Activated T-cell treated with anti-CD3 and anti-CD28 coated beads, Interleukin-2, amount 50 U/mL, for 48 hours (primary cell): ENCODE measurements at places on chromosomes 2 and 18.

DNA sequence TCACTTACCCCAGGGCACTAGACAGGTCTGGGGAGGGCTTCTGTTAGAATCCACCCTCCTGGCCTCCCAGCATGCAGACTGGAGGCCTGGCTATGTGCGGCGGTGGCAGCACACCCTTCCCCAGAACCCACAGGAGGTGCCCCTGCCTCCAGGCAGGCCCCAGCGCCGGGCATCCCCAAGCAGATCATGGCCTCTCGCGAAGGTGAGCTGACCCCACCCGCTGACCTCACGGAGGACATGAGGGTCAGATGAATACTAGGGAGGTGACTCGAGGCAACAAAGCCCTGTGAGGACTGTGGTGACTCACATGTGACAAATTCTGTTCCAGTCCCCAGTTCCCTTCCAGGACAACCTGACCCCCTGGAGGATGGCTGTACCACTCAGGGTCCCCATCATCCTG, 1.9 kb downstream of the MAB21L4 start:
- DNase-seq, result no peak

- DNase-seq, result no peak
Observed at GRCh38 chr18:32351032-32351431, 119.7 kb downstream of the GAREM1 start.

- no peak for DNase-seq
Observed at GRCh38 chr2:182321096-182321495, 105.7 kb downstream of the PDE1A start.

DNA sequence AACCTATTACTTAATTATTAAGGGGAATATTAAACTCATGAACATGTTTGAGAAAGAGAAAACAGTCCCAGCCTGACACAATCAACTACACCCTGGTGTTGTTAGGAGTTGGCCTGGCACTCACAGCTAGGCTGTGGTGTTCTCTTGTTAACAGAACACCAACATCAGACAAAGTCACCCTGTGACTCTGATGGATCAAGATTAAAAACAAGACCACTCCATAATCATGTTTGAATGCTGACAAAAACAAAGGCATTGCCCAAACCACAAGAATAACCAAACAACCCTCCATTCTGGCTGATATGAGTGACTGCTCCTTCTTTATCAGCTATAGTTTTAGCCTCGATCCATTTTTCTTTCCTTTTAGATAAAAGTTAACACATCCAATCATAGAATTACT, 3.0 kb downstream of the BOLL start:
- DNase-seq, result no peak

- no peak for DNase-seq
Observed at GRCh38 chr2:38446906-38447561, 70.0 kb upstream of the ATL2 start.

DNA sequence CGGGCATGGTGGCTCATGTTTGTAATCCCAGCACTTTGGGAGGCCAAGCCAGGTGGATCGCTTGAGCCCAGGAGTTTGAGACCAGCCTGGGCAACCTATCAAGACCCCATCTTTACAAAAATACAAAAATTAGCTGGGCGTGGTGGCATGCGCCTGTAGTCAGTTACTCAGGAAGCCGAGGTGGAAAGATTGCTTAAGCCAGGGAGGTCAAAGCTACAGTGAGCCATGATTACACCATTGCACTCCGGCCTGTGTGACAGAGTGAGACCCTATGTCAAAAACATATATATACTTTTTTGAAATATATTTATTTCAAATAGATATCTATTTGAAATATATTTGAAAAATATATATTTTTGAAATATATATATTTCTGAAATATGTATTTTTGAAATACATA, 10.9 kb downstream of the OSBPL1A start:
- no peak for DNase-seq

- DNase-seq, result no peak
Observed at GRCh38 chr2:118878531-118879149, 31.2 kb upstream of the EN1 start.

DNA sequence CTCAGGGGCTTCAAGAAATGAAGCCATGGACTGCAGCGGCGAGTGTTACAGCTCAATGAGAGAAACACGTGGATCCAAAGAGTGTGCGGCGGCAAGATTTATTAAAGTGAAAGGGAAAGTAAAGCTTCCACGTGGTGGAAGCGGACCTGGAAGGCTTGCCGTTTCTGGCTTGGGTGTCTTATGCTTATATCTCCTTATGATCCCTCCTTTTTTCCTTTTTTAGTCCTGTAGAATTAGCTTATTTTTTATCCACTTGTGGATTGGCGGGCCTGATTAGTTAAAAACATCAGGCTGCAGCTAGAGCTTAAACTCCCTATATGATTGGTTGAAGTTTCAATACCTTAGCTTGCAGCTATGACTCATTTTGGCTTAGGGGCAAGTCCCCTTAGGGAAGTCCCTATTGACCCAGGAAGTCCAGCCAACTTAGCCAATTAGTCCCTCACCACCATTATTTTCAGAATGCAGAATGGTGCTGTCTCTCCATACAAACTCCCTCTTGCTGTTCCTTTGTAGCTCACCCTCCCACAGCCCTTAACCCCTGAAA, 11.6 kb upstream of the HNMT start:
- no peak for DNase-seq

DNA sequence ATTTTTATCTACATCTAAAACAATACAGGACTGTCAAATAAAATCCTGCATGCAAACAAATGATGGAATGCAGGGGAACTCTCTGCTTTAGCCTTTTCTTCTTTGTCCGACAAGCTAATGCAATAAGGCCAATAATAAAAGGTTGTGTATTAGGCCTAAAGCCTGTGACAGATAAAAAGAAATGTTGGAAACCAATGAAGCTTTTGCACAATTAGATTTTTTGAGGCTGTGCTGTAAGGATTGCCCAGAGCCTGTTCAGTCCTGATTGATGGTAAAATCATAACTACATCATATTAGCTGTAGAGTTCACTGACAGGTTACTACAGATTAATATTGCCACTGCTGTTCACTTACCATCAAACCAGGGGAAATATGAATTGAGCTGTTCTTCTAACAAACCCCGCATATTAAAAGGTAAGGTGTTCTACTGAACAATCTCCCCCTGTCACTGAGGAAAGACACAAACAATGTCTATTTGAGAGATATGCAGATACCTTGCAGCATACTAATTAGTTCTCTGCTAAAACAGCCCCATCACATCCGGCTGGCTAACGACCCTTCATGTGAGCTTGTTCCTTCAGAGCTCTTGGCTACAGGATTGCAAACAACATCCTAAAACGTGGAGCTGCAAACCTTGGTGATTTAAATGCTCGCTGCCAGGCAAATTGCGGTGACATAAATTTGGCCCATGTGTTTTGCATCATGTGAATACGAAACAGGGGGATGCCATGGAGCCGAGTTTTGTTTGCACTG, 305.4 kb downstream of the MTX2 start:
- DNase-seq, result no peak

GRCh38 chr2:191625016-191625415, 52.9 kb upstream of the NABP1 start:
- DNase-seq, result peak; percentile 47

- DNase-seq, result no peak
Observed at GRCh38 chr2:212596688-212597087, 58.1 kb upstream of the ERBB4 start.

GRCh38 chr2:88885679-88886416, 194.4 kb downstream of the RPIA start:
- no peak for DNase-seq

GRCh38 chr2:27689424-27689823, 25.7 kb downstream of the SLC4A1AP start:
- DNase-seq, result no peak

DNA sequence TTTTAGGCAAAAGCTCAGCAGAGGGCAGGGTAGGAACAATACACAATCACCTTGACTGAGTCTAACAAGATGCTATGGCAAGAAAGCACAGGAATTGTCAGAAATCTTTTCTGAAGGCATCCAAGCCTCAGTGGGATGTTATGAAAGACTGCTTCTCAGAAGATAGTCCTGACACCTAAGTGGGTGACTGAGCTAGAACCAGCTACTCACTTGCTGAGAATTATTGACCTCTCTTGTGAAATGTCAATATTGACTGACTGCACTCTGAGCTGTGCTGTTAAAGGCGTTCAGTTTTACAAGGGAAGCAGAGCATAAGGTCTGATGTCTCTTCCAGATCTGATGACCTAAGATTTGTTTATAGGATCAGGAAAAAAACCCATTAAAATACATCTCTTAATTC, 46.1 kb downstream of the TACR1 start:
- no peak for DNase-seq

DNA sequence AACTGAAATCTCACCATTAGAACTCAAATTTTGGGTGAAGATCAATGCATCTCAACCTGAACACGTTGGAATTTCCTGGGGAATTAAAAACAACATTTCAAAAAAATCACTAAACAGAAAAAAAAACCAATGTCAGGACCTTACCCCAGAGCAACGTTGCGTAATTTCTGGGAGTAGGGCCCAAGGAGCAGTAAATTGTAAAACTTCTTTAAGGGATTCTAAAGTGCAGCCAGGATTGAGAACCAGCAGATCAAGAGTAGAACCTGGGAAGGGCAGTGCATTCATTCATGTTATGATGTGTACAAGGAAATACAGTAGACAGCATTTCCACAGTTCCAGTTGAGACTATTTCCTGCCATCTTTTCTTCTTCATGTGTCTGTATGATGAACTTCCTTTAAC, 56.9 kb downstream of the RHBDD1 start:
- no peak for DNase-seq

DNA sequence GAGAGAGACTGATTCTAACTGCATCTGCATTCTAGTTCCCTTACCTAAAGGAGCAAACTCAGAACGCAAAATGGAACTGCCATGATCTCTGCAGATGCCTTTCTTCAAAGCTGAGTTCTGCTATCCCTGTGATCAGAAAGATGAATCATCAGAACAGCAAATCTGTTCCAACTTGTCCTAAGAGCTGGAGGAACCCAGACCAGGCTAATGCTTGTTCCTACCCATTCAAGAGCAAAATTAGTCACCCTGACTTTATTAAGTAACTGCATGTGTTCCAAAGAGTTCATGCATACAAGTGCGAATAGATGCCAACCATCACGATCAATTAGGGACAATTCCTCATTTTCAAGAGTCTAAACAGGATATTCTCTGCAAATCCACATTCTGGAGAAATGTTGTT, 46.5 kb downstream of the MBP start:
- no peak for DNase-seq

DNA sequence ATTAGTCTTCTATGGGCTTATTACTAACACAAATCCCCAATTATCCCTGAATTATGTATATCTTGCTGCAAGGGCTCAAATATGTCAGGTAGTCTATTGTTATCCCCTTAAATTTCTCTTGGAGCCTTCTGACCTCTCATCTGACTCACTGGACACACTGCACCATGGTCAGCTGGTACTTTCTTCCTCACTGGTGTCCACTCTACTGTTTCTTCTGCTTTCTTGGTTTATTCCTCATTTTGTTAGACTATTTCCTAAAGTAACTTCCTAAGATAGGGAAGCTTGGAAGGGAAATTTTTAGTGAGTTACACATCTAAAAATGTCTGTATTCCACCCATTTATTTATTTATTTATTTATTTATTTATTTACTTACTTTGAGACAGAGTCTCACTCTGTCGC, 26.5 kb downstream of the WDR35 start:
- no peak for DNase-seq

- DNase-seq, result peak; percentile 45
Observed at GRCh38 chr2:38474021-38474456, 97.0 kb upstream of the ATL2 start.

DNA sequence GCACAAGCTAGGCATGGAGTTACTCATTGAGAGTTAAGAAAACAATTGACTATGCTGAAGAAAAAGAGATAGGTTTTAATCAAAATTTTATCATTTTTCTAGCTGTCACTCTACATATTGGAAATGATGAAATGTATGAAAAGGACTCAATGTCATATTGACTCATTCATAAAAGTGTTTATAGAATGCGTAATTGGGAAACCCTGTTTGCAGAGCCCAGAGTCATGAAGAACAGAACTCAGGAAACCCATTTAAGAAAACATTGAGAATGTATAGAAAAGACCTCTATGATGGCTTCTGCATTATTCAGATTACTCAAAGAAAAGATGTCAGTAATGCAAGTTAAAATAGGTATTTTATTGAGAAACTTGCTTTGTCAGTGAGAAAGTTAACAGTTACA, 36.4 kb downstream of the SCRN3 start:
- DNase-seq, result no peak

GRCh38 chr2:123362671-123363440, 662.2 kb upstream of the CNTNAP5 start:
- DNase-seq, result no peak

DNA sequence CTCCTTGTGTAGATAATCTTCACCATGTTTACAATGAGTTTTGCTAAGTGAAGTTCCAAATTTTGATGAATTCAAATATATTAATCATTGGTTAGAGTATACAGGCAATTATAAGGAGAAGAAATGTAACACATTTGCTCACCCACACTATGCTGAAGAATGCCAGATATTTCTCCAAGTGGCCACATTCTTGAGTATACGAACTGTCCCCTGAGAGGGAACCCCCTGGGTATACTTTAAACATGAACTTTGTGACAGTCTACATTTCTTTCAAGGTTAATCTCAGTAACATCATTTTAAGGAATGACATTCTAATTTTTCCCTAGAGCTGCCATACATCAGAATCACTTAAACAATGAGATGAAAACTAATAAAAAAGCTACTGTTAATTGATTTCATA, 39.8 kb upstream of the CDKL4 start:
- DNase-seq, result no peak

DNA sequence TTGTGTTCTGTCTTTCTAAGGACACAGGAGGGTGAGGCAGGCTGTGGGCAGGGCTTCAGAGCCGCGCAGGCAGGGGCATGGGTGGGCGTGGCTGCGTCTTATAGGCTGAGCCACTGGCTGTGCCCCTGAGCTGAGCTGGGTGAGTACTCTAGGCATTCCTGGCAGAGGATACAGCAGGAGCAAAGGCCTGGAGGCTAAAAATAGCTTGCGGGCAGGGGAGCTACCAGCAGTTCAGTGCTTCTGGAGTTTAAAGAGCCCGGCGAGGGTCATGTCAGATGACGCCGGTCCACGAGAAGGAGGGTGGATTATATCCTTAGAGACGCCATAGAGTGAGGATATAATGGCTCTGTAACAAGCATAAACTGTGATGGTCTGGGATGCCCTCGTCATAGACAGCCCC, 31.5 kb upstream of the PDIA6 start:
- no peak for DNase-seq

DNA sequence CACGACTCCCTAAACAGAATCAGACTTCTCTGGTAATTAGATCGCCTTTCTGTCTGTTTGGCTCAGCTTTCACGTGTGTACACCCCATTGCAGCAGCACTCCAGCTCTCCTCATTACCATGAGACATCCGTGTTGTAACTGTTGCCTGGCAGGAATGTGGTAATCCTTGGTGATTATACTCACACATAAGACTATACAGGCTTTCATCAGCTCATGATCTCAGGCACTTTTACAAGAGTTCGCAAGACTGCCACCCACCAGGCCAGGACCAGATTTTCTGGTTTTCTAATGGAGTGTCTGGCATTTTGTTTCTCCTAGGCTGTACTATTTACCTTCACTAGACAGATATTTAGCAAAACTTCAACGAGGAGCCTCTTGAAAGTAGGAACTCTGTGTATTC, 50.2 kb downstream of the ACVR1 start:
- no peak for DNase-seq

GRCh38 chr2:240155745-240156390, 15.4 kb upstream of the OTOS start:
- DNase-seq, result no peak
